ENCODE measurements at places on chromosomes 5 and 9.

DNA sequence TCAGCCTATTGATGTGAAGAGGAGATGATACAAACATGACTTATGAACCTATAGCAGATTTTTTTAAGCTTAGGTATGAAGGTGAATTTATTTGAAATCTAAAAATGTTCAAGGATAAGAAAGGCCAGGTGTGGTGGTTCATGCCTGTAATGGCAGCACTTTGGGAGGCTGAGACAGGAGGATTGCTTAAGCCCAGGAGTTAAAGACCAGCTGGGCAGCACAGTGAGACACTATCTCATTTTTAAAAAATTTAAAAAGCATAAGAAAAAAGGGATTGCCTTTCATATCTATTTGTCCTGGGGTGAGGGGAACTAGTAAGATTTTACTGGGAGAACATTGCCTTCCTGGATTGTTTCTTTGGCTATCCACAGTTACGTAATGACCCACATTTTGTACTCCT lies 40.8 kb upstream of the SRP19 start:
- DNase-seq, result no peak

DNA sequence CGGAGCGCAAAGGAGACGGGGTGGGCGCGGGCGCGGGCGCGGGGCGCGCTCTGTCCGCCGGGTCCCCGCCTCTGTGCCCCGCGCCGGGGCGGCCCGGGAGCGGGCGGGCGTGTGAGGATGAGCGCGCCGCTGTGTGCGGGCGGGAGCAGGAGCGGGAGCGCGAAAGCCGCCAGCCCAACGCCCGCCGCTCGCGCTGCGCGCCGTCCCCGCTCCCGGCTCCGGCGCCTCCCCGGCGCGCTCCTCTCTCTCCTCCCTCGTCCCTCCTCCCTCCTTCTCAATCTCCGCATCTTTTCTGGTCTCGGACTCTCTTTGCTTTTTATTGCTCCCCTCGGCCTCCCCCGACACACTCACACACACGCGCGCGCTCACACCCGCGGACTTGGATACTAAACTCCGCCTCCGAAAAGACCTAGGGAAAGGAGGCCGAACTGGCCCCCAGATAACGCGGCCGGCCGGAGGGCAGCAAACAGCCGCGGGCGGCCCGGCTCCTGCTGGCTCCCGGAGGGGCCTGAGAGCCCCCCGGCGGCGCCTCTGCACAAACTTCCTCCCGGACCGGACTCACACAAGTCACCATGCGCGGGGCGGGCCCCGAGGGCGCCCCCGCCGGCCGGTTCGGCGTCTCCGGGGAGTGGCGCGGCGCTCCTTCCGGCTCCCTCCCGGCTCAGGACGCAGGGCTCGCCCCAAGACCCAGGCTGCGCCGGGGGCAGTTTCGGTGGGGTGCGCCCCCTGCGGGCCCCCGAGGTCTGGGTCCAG lies at the start of gene FIBCD1:
FIBCD1 (minus strand) TSS at position 596 of the 753 bp plus-strand sequence. CDS start 640 bp downstream, outside the sequence.
- no peak for DNase-seq

DNA sequence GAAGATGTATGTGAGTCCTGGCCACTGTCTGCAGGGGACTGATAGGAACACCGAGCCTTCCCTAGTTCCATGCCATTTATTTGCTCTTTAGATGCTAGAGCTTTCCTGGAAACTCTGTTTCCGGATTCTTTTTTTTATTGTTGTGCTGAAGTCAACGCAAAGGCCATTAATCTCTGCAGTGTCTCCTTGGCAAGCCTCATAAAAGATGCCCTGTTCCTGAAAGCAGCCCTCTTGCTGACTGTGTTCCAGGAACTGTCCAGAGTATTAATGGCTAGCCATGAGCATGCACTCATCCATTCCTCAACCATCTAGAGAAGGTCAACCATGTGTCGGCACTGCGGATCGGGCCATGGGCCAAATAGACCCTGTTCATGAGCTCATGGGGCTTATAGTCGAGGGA lies 42.9 kb upstream of the SMAD5 start:
- no peak for DNase-seq

GRCh38 chr9:108521063-108521590 lies 334.7 kb downstream of the ACTL7B start:
- no peak for DNase-seq

DNA sequence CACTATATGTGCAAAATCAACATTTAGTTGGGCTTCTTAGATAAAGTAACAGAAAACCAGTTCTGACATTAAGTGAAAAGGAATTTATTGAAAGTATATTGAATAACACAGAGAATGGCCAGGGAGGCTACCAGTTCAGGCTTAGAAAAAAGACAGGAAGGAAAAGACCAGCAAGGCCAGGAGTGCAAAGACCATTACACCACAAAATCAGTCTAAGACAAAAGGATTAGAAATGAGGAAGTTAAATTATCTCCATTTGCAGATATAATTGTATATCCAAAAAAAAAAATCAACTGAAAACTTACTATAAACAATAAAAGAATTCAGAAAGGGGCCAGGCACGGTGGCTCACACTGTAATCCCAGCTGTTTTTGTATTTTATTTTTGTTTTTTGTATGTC lies 4.8 kb upstream of the TEX10 start:
- DNase-seq, result no peak

- DNase-seq, result no peak
Observed at GRCh38 chr5:11364531-11364930, 539.7 kb downstream of the CTNND2 start.

GRCh38 chr5:80205846-80206245 lies 50.0 kb downstream of the SERINC5 start:
- DNase-seq, result no peak

DNA sequence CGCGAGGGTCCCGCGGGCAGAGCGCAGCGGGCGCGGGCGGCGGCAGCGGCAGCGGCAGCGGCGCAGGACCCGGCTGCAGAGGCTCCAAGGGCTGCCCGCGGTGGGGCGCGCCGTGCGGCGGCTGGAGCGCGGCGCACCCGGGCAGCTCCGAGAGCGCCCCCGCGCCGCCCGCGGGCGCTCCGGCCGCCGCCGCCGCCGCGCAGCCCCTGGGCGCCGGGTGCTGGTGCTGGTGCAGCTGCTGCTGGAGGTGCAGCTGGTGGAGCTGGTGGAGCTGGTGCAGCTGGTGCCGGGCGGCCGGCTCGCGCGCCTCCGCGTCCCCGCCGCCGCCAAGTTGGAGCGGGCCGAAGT lies 644 bp downstream of the IER5L start:
- DNase-seq, result no peak

DNA sequence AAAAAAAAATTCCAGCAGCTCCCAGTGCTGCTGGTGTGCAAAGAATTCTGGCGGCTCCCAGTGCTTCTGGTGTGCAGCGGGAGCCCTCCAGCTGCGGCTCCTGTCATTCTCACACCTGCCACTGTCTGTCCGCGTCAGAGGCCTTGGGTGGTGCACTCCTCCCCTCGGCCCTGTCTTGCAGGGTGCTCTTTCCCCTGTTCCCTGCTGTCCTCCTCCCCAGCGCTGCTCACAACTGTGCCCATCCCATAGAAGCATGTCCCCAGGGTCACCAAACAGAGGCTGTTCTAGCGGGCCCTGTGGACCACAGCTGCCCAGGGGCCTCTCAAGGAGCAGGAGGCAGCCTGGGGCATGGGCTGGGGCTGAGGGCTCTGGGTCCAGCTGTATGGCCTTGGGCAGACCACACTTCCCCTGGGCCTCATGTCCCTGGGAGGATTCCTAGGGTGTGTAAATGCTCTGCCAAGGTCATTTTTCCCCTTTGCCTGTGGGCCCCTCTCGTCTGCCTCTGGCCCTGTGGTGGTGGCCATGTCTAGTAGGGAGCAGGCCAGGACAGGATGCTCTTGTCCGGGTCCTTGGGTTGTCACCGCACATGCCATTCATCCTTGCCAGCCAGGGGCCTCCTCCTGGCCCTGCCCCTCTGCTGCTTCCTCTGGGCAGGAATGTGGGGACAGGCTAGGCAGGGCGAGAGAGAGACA lies 68.2 kb downstream of the PHF2 start:
- DNase-seq, result no peak

GRCh38 chr5:95973793-95974325 lies 12.2 kb upstream of the ELL2 start:
- no peak for DNase-seq

DNA sequence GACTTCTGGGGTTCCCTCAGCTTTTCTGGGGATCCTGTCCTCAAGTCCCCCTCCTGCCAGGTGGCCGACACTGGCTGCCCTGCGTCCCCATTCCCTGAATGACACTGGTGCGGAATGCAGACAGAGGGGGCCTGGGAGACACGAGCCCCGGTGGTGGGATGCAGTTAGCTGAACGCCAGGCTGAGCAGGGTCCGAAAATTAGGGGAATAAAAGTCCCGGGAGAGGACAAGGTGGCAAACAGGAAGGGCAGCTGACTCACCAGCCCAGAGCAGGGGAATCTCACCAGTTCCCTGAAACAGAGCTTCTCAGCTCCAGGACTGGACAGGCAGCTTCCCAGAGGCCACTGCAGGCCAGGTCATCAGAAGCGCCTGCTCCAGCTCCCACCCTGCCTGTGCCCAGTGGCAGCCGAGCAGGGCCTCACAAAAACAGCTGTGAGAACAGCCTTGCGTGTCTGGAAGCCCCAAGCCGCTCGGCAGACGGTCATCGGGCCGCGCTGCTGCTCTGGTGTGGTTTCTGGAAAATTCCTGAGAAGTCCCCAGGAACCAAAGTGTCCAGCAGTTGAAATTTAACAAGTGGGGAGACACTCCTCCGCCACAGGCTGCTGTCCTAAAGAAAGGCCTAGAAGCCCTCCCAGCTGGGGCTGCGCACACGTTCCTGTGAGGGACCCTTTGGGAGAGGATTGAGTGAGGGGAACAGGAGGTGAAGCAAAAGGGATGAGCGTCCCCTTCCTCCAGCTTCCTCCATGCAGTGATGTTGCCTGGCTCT lies 47.6 kb upstream of the EXOC3 start:
- no peak for DNase-seq

GRCh38 chr9:111013250-111013649 lies 25.0 kb downstream of the LPAR1 start:
- no peak for DNase-seq

- no peak for DNase-seq
Observed at GRCh38 chr5:89241186-89241585, 358.2 kb upstream of the MEF2C start.

DNA sequence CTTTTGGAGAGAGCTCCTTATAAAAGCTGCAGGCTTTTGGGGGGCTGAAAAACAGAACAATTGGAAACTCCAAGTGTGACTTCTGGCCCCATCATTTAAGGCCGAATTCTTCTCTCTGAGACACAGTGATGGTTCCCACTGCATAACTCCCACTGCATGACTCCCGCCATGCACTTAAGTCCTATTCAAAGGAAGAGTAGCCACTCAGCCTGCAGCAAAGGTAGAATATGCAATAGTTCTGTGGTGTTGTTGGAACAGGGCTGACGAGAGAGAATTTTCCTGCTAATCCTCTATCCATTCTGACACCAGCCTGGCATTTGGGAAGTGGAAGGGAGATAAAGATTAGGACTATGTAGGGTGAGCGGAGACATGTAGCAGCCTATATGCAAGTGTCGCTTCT lies 185.6 kb upstream of the ZNF462 start:
- no peak for DNase-seq

DNA sequence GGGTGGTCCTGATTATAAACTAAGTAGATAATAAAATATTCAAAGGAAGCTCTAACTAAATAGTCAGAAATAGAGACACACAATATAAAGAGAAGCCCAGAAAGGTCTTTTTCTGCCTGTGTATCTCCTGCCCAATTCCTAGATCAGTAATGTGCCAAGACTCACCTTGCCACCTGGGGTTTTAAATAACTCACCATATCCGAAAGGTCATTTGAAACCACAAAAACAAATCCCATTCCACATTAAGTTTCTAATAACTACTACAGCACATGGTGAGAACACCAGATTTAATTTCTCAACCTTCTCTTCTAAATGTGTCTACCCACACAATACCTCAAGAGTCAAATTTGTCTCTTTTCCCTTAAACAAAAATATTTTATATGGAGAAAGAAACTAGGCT lies 75.2 kb downstream of the ZNF608 start:
- DNase-seq, result no peak

- DNase-seq, result no peak
Observed at GRCh38 chr5:149134778-149135500, 6.4 kb upstream of the ABLIM3 start.

GRCh38 chr5:157562111-157562581 lies 13.4 kb downstream of the ADAM19 start:
- no peak for DNase-seq

- peak; percentile 57 for DNase-seq
Observed at GRCh38 chr5:139696894-139697658, 48.9 kb downstream of the CXXC5 start.

DNA sequence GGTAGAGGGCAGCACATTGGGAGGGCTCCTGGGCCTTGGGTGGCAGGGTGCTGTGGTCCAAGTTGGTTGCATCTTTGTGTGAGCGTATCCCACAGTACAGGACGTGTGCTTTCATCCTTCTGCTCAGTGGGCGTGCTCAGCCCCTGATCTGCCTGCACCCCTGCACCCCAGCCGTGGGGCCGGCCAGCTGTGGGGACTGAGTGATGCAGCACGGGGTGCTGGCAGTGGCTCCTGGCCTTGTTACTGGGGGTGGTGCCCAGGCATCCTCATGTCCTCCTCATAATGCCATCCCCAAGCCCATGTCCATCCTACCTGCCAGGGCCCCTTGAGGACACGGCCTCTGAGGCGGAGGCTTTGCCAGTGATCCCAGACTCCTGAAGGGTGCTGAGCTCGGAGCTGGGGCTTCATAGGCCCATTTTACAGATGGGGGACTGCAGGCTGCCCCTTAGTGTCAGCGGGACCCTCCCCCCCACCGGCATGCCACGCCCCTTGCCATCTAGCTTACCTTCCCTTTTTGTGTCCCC lies 100.7 kb downstream of the PHF2 start:
- DNase-seq, result no peak

- DNase-seq, result no peak
Observed at GRCh38 chr5:664994-665360, 28.2 kb downstream of the TPPP start.

DNA sequence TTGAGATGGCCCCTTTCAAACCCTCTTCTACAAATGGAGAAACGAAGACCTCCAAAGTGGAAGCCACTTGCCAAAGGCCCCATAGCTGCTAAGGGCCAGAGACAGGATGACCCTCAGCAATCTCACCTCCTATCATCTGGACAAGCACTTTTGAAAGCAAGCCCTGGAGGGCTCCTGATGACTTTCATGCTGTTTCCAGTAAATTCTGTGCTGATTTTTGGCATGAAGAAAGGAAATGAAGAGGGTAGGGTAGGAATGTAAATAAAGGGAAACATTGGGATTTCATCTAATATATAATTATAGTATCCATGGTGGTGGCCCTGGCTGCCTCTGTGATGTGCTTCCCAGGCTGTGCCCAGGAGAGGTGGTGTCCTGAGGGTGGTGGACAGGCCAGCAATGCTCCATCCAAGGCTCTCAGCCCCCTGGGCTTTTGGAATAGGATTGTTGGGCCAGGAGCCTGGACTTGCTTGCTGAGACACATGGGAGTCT lies 208.0 kb upstream of the TRIM32 start:
- DNase-seq, result no peak

DNA sequence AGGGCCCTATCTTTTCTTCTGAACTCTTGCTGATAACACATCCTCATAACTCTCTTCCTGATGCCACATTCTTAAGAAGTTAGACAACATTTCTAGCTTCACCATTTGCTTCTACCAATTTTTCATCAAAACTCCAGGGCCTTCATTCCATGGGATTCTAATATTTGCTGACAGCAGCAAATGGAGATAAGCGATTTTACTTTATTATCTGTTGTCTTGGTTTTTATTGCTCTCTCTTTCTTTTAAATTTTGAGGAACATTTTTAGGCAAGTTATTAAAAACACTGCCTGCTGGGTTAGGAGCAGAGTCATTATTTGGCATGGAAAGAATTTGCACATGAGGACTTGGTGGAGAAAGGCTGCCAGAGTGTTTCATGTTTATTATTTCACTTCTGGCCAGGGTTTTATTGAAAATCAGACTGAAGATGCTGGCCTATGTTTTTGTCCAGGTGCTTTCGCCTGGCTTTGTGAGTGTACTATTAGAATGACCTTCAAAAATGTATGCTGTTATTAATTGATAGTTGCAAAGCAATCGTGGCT lies 27.7 kb downstream of the NSG2 start:
- DNase-seq, result no peak

All from C1 segment of cervical spinal cord (tissue), 14 donors.